ENCODE measurements at places on chromosomes 11 and 22. TPM values are rescaled to one million over a fixed set of nuclear protein-coding genes. Genes with fewer than 3 reads are reported as not detected.

GRCh38 chr22:29707010-29707409 lies 12.8 kb upstream of the CABP7 start:
- no peaks in the 10 kb centered on the region for H3K27me3 ChIP-seq
- H3K4me1 ChIP-seq: peaks cover 4% of the 10 kb centered on the region
- no peak overlapping the region for H3K27ac ChIP-seq
- DNase-seq: no peak

- H3K36me3 ChIP-seq: no peaks in the 10 kb centered on the region
- no peak for DNase-seq
- H3K27ac ChIP-seq: no peak overlapping the region
- no peaks in the 10 kb centered on the region for H3K4me1 ChIP-seq
Measured at GRCh38 chr11:88520391-88520790, 182.9 kb upstream of the CTSC start.

The PGA5 gene
- total RNA-seq: 0.67 TPM

DNA sequence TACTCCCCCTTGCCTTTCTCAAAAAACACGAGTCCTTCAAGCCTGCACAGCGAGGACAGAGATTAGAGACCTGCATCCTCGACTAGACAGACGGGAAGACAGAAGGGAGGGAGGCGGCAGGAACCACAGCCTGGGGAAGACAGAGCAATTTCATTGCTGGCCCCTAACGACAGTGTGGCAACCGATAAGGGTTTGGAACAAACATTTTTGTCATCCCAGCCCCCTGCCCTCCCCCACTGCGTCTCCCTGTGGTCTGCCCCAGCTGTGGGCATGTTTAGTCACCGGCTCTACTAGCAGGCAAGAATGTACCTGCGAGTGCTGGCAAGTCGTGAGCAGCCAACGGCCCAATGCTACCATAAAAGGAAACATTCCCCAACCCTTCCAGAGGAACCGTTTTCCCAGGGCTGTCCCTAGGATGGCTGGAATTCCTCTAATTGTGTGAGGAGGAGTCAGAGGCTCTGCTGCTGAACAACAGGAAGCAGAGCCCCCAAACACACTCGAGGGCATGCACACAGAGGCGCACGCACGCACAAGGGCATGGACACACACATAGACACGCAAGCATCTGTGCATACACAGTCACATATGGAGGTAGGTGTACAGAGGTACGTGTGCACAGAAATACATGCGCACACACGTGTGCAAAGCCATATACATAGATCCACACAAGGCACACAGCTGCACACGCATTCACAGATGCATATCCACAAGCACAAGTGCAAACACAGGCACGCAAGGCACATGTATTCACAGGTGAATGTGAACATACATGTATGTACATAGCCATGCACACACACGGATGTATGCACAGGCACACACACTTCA lies 58.3 kb downstream of the MYH9 start:
- H3K36me3 ChIP-seq: no peaks in the 10 kb centered on the region
- peak overlapping the region; percentile 82 for H3K27ac ChIP-seq
- H3K27me3 ChIP-seq: no peaks in the 10 kb centered on the region

- no peaks in the 10 kb centered on the region for H3K36me3 ChIP-seq
- peaks cover 5% of the 10 kb centered on the region for H3K4me1 ChIP-seq
- no peak for DNase-seq
- no peaks in the 10 kb centered on the region for H3K27me3 ChIP-seq
- H3K27ac ChIP-seq: no peak overlapping the region
Measured at GRCh38 chr11:12157241-12157661, 46.9 kb downstream of the MICAL2 start.

Measured in pancreas (tissue), 10 donors.